ENCODE measurements at places on chromosomes 1 and 21. TPM values are rescaled to one million over a fixed set of nuclear protein-coding genes. Genes with fewer than 3 reads are reported as not detected.

GRCh38 chr1:60118085-60118484 lies 44.5 kb upstream of the C1orf87 start:
- DNase-seq: no peak

- no peak for DNase-seq
Observed at GRCh38 chr21:34280959-34281358, 82.8 kb upstream of the KCNE2 start.

DNA sequence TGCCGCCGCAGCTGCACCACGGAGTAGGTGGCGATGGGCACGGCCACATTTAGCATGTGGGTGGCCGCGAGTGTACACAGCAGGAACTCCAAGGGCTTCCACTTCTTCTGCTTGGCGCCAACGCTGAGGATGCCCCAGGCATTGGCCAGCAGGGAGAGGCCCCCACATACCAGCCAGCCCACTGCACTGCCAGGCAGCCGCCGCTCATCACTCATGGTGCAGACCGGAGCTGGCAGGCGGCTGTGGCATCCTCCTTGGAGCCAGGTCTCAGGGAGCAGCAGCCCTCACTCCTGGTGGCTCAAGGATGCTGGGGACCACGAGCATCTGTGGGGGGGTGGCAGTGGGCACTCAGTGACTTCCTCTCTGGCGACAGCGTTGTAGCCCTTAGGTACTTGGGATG lies 6.2 kb downstream of the GPR153 start:
- no peak for DNase-seq

- no peak for DNase-seq
Observed at GRCh38 chr1:203169770-203170520, 5.7 kb downstream of the MYBPH start.

Gene ALPL
- 11.8 TPM for polyA plus RNA-seq

Gene DPT
- polyA plus RNA-seq: 78.7 TPM

- peak; percentile 67 for DNase-seq
Observed at GRCh38 chr1:55580845-55581332, 365.7 kb upstream of the USP24 start.

- DNase-seq: no peak
Observed at GRCh38 chr1:15757016-15757543, 1.5 kb upstream of the FBLIM1 start.

- no peak for DNase-seq
Observed at GRCh38 chr1:180144659-180145357, 9.9 kb upstream of the QSOX1 start.

Gene FMN2
- polyA plus RNA-seq: 4.3 TPM

GRCh38 chr1:34266127-34266951 lies 89.6 kb downstream of the C1orf94 start:
- no peak for DNase-seq

DNA sequence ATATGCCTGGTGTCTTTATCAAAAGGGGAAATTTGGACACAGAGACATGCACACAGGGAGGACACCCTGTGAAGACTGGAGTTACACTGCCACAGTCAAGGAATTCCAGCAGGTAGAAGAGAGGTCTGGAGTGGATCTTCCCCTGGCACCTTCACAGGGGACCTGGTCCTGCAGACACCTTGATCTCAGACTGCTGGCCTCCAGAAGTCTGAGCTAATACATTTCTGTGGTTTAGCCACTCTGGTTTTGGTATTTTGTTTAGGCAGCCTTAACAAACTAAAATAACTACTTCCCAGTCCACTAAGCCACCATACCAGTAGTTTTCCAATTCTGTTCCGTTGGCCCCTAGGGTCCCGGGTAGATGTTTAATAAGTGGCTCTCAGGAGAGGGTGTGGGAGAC lies 164.7 kb downstream of the SETD4 start:
- no peak for DNase-seq

GRCh38 chr1:62077821-62078220 lies 116.8 kb upstream of the L1TD1 start:
- DNase-seq: no peak

DNA sequence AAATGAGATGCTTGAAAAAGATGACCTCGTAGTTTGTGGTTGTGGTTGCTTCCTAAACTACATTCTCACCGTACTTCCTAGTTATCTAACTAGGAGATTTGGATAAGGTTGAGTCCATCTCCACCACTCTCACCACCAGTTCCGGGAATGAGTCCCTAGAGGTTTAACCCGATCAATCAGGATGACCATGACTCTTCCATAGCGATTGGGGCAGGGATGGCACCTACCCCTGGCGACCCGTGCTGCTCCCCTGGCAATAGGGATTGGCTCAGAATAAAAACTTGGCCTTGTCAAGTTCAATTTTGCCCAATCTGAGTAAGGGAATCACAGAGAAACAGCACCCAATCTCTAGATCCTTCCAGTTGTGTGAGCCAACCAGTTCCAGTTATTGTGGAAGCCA lies 2.7 kb upstream of the MIS18A start:
- DNase-seq: no peak

Gene FYB2
- polyA plus RNA-seq: 4.2 TPM

Gene SPATA21
- 10.2 TPM for polyA plus RNA-seq

Gene TLR5
- 5.4 TPM for polyA plus RNA-seq

GRCh38 chr1:168671782-168672181 lies 57.2 kb downstream of the DPT start:
- no peak for DNase-seq

- no peak for DNase-seq
Observed at GRCh38 chr1:41239988-41240610, 2.0 kb downstream of the SCMH1 start.

Gene ICOSLG
- 2.0 TPM for polyA plus RNA-seq

Gene COL24A1
- 0.75 TPM for polyA plus RNA-seq

Gene CR1
- polyA plus RNA-seq: 1.4 TPM

Gene GPX7
- 14.5 TPM for polyA plus RNA-seq

Gene DAB1
- 1.7 TPM for polyA plus RNA-seq

GRCh38 chr1:244460197-244460596 lies 876 bp upstream of the CATSPERE start:
- DNase-seq: peak; percentile 45

Gene CELA2A
- polyA plus RNA-seq: 2.4 TPM

GRCh38 chr1:71298633-71299032 lies 217.8 kb upstream of the ZRANB2 start:
- DNase-seq: peak; percentile 63

GRCh38 chr1:31488528-31488927 lies 75.5 kb downstream of the SERINC2 start:
- DNase-seq: no peak

Gene KISS1
- polyA plus RNA-seq: 3.7 TPM

- DNase-seq: peak; percentile 34
Observed at GRCh38 chr21:33261635-33262034, 4.5 kb upstream of the IL10RB start.

DNA sequence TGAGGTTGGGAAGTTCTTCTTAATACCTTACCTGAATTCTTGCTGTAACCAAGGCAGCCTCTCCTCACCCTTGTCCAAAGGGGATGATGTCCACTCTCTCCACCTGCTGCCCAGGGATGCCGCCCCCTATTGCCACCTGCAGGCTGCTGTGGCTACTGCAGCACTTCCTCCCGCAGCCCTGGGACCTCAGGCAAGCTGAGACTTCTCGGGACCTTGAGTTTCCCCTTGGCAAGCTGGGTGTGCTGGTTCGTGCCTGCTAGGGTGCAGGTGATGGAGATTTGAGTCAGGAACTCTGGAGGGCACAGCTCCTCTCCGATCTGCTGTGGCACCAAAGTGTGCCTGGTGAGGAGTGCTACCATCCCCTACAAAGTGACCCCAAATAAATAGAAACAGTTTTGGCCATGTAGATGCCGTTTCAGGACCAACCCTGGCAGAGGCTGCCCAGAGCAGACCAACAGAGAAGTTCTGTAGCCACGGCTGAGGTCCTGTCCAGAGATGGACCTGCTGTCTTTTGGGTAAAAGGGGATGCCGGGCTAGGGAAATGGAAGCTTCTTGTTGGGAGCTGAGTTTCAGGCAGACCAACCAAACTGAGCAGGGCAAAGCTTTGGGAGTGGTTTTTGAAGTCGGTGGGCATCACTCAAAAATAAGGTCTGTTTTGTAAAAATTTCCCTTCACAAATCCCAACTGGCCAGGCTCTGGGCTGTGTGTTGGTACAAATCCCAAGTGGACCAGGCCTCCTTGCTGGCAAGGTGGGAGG lies 31.7 kb downstream of the RUNX3 start:
- DNase-seq: peak; percentile 50

Gene RCOR3
- 128 TPM for polyA plus RNA-seq

DNA sequence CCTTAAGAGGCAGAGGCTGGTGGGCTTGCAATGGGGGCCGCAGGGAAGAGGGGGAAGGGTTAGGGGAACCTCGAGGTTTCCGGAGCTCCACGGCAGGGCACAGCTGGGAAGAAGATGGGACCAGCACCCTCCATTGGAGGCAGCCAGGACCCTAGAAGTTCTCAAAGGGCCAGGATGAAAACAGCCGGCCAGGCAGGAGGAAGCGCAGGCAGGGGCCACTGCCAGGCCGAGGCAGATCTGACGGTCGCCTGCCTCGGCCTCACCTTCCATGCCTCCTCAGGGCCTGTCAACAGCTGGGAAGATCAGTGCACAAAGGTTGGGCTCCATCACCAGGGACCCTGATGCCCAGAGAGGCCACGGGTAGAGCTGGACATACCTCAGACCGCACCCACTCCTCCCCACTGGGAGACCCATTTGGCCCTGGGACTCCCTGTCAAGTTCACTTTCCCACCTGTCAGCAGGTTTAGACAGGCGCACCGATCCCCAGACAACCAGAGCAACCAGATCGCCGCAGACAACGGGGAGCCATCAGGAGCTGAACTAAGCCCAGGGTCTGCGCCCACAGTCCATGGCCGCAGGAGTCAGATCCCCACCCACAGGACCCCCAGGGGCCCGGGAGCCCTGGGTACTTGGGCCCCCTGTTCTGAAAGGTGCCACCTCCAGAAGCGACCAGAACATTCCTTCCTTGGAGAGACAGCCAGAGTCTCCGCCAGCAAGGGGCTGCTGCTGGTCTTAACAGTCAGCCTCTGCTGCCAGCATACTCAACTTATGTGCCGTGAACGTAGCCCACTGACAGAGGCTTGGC lies 2.2 kb downstream of the SLC19A1 start:
- no peak for DNase-seq

DNA sequence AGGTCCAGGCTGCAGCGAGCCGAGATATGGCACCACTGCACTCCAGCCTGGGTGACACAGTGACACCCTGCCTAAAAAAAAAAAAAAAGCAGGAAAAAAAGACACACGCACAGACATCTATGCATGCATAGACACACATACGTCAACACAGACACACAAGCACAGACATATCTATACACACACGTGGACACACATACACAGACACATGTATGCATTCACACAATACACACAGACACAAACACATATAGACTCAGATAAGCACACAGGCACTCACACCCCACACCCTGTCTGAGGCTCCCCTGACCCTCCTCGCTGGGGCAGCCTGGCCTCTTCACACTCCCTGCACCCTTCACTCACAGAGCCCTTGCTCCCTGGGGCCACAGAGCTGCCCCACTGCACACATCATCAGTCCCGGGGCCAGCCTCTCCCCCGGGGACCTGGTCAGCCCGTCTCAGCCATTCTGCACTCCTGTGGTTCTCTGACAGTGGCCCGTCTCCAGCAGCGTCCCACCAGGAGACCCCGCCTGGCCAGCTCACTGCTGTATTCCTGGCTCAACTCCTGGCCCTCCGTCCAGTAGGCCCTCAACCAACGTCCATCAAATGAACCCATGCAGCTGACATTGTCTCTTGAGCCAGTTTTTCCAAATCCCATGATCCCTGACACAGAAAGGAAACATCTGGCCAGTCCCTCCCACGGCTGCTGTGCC lies 4.6 kb upstream of the PRKCZ start:
- DNase-seq: no peak

DNA sequence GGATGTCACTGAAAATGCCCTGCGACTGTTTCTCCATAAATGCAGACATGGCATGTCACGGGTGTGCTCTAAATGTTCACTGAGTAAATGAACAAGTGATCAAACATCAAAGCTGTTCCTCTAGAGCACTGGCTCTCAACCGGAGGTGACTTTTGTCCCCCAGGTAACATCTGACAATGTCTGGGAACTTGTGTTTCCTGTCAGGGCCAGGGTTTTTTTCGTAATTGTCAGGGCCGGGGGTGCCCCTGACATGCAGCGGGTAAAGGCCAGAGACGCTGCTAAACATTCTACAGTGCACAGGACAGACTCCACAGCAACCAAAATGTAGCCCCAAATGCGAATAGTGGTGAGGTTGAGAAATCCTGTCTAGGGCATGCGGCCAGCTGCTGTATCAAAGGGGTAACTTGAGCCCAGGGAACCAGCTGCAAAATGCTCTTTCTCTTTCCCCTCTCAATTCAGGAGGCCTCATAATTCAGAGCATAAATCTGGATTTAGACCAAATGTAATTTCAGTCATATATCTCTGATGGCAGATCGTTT lies 2.0 kb downstream of the ALDH4A1 start:
- no peak for DNase-seq

- no peak for DNase-seq
Observed at GRCh38 chr1:31222176-31222575, 17.5 kb downstream of the NKAIN1 start.

GRCh38 chr1:203663294-203663693 lies 36.7 kb downstream of the ATP2B4 start:
- DNase-seq: no peak

Gene BLACAT1
- polyA plus RNA-seq: 5.9 TPM

DNA sequence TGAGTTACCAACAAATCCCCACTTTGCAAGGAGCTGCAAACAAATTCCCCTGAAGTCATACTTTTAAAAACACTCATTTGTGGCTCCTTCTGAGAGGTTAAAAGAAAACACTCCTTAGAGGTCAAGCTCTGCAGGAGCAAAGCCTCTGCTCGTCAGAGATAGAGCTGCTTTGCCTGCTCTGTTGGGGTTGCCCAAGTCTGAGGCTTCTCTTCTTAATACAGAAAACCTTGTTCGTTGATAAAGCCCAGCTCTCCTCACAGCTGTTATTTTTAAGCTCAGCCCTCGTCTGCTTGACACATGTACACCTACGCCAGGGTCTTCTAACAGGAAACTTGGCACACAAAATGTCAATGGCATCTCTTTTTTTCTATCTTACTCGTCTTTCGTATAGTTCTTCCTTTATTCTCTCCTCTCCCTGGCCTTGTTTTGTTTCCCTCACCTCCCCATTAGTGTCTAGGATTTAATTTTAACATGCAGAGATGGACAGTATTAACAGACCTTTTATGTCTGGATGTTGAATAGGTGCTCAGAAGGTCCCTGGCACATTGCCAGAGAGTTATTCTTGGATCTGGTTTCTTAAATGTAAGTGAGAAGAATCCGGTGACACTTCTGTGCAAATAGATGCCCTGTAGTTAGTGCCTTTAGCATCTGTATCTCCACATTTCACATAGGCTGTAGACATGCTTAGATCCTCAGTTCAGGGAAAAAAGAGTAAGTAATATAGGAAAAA lies 86.0 kb downstream of the LRRC53 start:
- no peak for DNase-seq

DNA sequence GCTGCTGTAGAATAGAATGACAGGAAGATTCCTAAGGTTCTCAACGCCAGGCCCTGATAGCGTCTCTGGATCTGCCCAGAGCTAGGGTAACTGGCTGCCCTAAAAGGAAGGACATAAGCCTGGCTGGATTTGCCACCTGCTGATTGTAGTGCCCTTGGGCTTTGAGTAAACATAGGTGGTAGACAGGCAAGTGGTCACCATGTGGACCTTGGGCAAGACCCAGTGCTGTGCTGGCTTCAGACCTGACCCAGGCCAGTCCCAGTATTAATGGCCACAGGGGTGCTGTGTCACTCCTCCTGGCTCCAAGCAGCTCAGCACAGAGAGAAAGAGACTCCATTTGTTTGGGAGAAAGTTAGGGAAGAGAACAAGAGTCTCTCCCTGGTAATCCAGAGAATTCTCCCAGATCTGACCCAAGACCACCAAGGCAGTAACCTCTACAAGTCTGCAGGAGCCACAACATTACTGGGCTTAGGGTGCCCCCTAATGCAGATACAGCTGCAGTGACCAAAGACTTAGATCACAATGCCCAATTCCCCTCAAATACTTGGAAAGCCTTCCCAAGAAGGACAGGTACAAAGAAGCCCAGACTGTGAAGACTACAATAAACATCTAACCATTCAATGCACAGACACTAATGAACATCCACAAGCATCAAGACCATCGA lies 44.5 kb downstream of the PHTF1 start:
- no peak for DNase-seq

All from testis (tissue), 5 donors.